KBM-7 (cell line): ENCODE measurements at places on chromosomes 4 and X.

DNA sequence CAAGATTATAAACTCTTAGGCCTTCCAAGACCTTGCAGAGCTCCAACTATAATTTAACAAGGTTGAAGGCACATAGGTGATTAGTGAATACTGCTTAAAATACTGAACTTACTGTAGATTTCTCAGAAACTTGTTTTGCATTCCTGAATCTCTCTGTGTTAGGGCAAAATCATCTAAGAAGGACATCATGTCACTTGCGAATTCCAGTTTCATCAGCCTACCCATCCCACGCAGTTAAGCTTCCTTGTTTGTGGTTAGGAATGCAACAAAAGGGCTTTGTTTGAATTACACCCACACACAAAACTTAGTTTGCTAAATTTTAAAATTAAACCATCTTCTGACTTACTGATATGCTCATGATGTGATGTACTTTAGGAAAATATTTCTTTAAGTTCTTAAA lies 174.0 kb downstream of the SOWAHB start:
- peak; percentile 13 for DNase-seq

- peak; percentile 7 for DNase-seq
These were observed 262.0 kb downstream of the IL15 start for GRCh38 chr4:141898346-141898745.

DNA sequence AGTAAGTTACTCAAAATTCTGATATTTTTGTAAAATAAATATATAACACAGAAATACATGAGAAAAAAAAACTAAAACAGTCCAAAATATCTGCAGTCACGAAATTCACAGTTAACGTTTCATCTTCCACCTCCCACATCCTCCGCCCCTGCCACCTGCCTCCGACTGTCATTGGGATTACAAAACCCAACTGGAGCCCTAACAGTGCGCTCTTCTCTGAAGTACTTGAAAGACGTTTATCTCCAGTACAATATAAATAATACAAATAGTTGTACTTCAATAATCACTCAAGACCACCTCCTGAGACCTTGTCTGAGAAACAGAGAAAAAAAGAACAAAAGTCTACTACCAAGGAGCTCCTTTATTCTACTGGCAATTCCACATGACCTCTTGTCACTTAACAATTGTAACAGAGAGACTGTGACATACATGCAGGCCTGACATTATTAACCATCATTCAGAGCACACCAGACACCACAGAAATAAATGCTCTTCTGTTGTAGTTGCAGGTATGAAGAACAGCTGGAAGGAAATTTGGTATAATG lies 280.6 kb downstream of the PPP3CA start:
- no peak for DNase-seq

- DNase-seq: no peak
These were observed 2.9 kb downstream of the RPL36A start for GRCh38 chrX:101393530-101394305.

- DNase-seq: no peak
These were observed 111.4 kb upstream of the LIMCH1 start for GRCh38 chr4:41426539-41426938.

DNA sequence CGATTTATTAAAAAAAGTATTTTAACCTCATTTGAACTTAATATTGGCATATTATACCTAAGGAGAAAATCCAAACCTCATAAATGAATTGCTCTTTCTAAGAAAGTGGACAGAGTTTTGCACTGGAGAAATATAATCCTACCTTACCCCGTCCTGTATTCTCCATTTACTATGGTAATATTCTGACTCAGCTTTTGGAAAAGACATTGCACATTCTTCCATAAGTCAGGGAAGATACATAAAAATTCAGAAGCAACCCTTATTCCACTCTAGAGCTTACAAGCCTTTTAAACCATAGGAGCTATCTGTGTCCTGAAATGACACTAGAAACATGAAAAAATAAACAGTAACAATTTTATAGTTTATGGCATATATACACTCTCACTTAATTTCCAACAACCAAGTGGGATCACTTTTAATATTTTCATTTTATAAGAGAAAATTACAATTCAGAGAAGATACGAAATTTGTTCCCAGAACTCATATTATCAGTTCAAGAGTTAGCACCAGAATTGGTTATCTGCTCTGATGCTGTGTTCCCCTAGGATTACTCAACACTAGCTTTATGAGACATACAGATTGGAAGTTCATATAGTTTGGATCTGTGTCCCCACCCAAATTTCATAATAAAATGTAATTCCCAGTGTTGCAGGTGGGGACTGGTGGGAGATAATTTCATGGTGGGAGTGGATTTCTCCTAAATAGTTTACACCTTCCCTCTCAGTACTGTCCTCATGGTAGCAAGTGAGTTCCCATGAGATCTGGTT lies 359.4 kb downstream of the ARAP2 start:
- DNase-seq: no peak

DNA sequence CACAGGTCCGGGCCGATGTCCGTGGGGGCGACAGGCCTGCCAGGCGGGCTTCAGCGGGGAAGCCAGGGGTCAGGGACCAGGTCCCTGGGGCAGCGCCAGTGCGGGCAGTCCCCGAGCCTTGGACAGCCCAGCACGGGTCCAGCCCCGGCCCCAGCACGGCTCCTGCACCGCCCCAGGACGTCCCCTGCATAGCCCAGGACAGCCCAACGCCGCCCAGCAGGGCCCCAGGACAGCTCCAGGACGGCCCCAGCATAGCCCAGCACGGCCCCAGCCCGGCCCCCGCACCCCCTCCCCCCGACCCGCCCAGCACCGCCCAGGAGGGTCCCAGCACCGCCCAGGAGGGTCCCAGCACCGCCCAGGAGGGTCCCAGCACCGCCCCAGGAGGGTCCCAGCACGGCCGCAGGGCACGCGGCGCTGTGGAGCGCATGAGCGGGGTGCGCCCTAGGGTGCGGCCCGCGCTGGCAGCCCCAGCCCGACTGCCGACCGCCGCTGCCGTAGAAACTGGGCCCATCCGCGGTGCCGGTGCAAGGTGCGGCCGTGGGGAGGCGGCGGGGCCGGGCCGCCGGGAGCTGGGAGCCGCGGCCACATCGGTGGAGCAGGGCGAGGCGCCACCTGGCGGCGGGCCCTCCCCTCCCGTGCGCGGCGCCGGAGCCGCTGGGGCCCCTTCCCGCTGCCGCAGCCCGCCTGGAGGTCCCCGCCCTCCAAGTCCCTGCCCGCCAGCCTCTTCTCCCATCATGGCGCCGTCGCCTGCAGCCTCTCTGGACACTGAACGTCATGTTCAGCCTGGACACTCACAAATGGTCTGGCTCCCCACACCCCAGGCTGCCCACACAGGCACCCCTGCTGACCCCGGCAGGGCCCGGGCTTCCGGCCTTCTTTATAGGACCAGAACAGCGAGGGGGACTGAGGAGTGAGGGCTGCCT lies 106.8 kb upstream of the NKX1-1 start:
- peak; percentile 63 for DNase-seq

GRCh38 chr4:92060333-92060732 lies 243.4 kb upstream of the GRID2 start:
- no peak for DNase-seq

GRCh38 chr4:13378973-13379759 lies 105.0 kb downstream of the RAB28 start:
- no peak for DNase-seq

- no peak for DNase-seq
These were observed 457.5 kb upstream of the GRID2 start for GRCh38 chr4:91846233-91846632.

DNA sequence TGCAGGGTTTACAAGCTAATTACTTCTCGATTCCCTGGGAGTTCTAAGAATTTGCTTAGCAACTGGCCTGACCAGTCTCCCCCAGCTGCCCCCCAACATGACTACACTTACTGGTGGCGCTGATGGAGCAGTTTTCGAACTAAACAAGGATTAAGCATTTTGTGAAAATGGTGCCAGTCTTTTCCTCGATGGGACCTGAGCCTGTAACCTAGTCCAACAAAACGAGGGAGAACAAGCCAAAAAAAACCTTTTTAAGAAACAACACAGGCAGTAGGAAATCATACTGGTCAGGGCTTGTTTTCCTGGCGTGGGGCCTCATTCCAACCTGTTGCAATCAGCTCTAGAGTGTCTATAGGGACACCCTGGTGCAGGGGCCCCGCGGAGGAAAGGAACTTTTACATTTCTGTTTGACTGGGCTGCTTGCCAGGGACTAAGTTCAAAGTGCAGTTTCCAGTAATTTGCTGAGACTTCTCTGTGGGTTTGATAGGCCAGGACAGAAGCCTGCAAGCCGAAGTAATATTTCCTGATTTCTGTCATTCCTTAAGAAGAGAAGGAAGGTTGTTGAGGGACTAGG lies 158.7 kb downstream of the SPRY1 start:
- peak; percentile 53 for DNase-seq

- DNase-seq: no peak
These were observed 201.3 kb upstream of the CPEB2 start for GRCh38 chr4:14800977-14801376.

GRCh38 chrX:149259241-149259640 lies 245.9 kb downstream of the IDS start:
- no peak for DNase-seq

DNA sequence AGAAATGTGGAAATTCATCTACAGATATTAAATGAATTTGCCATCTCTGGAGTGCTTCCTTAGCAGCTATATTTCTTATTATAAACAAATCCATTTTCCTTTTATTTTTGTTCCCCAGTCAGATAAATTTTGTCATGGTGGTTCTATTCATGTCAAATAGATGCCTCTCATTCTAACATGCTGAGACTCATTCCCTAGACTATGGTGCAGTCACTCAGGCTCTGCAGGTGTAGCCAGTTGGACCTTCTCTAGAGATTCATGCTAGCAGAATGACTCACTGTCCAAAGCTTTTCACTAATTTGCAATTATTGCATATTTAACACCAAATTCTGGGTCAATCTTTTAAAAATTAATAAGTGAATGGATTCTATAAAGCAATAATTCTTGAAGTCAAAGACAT lies 1392.7 kb downstream of the PCDH7 start:
- DNase-seq: no peak
